ENCODE measurements at places on chromosomes 2 and 18.

- peak; percentile 68 for DNase-seq
These were observed 15.9 kb upstream of the CRIM1 start for GRCh38 chr2:36339607-36340218.

DNA sequence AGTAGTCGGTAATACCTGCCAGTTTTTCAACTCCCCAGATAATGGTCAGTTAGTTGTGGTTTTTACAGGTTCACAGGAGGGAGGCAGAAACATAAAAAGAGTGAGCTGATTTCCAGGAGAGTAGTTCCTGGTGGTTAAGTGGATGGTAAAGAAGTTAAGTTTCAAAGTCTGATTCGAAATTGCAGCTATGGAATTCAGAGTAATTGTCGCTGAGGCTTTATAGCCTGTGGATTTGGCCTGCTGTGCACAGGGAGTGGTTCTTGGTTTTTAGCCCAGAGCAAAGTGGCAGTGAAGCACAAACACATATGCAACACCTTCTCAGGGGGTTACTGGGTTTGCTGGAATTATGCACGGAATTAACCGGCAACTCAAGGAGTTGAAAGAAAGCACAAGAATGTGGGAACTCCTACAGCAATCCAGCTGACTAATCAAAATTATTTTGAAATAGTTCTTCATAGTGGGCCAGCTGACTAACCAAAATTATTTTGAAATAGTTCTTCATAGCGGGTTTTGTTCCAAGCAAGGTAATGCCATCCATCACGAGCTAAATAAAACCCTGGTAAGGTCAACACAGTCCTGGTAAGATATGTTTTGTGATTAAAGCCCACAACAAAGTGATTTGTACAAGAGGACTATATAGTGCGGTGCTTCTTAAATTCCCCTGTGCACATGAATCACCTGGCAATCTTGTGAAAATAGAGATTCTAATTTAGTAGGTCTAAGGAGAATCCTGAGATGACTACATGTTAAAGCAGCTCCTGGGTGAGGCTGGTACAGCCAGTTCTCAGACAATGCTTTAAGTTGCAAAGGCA is 94.4 kb downstream of the SGPP2 start:
- peak; percentile 99 for DNase-seq

DNA sequence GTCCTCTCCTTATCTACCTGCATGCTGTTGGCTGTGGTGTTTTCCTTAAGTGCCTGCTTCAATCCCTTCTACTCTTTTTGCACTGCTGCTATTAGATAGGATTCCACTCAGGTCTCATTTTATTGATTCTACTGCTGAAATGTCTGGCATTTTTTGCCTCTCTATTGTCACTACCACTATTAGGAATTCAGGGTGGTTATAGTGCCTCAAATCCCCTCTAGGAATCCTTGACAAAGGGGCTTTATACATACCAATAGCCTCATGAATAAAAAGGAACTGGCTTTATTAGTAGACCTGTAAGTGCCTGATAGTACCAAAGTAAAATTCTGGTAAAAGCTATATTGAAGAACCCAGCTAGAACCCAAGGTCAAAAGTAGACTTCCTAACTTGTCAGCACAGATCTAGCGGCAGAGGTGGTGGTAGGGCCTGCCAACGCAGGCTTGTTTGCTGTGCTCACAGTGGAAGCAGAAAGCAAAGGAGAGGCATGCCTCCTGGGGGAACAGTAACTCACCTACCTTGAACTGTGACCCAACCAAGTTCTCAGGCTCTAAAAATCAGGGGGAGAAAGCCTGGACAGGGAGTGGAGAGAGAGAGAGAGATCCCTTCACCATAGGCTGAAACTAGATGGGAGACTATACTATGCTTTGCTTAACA is 200.8 kb downstream of the RAB3GAP1 start:
- no peak for DNase-seq

GRCh38 chr18:72811047-72811446 is 56.7 kb downstream of the NETO1 start:
- no peak for DNase-seq

GRCh38 chr2:241201445-241202267 is 13.2 kb downstream of the ANO7 start:
- no peak for DNase-seq

DNA sequence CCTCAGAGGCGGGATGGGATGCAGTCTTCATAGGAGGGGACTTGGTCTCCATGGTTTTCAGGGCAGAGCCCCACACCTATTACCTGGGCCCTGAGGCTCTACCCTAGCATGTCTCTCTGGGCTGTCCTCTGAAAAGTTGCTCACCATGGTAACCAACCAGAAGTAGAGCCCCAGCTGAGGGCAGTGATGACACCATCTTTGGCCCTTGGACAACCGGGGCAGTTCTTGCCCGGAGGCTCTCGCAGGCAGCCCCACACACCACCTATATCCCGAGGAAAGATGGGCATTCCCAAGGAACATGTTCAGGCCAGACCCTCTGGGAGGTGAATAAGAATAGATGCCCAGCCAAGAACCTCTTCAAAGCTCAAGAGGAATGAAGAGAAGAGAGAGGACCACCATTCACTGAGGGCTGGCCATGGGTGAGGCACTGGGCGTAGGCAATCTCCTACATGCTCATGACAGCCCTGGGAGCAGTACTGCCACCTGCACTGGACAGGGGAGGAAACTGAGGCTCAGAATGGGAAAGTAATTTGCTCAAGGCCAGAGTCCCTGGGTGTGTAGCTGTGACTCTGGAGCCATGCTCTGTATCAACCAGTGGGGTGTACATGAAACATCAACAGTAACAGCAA is 72.5 kb downstream of the HS1BP3 start:
- DNase-seq = no peak

DNA sequence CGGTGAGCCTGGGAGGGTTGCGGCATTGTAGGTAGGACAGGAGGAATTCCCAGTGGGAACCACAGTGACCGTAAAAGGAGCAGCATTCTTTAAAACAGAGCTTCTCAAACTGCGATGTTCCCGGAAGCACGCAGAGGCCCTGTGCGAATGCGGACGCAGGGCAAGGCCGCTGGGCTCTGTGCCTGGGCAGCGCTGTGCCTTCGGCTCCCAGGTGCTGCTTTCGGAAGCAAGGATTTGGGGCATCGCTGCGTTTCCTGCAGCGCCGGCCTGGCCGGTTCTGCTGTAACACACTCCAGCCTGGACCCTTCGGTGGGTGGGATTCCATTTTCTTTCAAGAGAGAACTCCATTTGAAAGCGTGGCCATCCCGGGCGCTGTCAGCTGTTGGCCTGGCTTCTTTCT is 118.6 kb downstream of the PTGR3 start:
- no peak for DNase-seq

DNA sequence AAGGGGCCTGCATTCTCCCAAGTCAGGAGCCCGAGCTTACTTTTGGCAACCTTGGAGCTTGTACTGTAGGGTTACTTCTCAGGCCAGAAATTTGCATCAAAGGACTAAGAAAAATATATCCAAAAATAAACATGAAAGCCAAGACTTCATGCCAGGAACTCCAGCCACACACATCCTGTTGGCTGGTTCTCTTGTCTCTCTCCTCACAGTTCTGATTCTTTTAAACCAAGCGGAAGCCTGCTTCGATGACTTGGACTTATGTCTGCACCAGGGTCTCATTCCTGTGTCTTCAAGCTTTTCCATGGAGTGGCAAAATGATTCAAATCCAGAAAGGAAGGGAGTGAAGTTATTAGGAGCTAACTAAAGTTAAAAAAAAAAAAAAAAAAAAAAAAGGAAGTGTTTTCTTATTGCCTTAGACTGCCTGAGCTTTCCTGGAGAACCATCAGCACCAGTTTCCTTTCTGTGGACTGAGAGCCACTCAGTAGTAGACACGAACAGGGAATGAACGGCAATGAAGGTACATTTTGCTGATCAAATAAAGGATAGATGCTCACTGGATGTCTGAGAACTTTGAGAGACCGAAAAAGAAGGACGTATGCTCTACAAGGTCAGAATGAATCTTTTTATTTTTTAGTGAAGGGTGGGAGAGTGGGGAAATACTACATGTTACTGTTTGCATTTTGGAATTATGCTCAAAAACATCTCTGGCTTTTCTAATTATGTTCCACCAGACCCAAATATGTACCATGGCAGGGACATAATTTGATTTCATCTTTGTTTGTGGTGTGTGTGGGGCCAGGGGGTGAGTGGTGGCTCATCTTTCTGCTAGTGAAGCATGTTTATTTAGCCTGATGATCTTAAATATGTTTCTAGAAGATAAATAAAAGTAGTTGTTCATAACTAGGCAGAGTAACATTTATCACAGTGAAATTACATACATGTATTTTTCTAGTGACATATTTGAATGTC is 86.0 kb downstream of the RAPGEF4 start:
- DNase-seq = no peak

- no peak for DNase-seq
These were observed 178.9 kb downstream of the FHOD3 start for GRCh38 chr18:36476433-36476832.

DNA sequence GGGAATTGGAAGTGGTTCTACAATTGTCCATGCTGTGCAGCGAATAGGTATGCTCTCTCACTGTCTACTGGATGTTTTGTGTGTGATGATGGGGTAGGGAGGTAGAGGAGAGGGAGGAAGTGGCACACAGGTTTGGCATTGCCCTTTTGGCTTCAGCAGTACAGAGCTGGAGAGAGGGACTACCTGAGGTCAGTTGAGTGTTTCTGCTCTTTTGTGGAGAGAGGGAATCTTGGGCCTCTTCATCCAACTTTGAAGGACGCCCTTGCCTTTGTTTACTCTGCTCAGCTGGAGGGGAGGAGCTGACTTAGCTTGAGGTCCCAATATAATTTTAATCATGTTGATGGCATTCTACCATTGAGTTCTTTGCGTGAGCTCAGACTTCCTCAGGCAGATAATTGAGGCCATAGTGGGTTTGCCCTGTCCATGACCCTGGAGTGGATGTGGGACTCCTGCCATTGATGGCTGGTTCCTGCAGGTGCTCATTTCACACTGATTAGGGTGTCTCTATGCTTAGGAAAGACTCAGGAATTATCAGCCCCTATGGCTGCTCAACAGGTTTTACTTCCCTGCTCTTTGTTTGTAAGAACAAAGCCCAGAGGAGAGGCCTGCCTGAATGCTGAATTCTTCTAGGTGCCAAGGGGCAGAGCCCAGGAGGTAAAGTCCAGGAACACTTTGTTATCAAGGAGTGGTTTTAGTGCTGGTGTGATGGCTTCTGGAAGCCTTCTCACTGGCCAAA is 7.2 kb downstream of the RPIA start:
- peak; percentile 79 for DNase-seq

DNA sequence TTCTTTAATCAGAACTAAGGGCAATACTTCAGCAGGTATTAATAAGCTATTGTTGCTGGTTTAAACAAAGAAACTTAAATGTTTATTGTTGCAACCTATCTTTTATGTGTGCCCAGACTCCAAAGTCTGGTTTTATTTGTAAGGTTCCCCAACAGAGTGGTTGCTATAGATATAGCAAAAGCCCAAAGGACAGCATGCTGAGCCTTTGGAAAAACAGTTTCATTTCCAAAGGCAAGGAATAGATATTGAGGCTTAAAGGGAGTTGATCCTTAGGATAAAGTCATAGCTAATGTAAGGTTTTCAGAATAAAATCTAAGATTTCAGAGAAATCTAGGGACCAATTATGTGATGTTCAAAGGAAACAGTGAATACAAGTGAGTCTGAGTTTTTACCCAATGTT is 413.2 kb upstream of the SLC14A2 start:
- DNase-seq = no peak

GRCh38 chr2:204654669-204655068 is 109.4 kb downstream of the PARD3B start:
- no peak for DNase-seq

- DNase-seq = no peak
These were observed 15.8 kb downstream of the PTPN18 start for GRCh38 chr2:130371723-130372054.

DNA sequence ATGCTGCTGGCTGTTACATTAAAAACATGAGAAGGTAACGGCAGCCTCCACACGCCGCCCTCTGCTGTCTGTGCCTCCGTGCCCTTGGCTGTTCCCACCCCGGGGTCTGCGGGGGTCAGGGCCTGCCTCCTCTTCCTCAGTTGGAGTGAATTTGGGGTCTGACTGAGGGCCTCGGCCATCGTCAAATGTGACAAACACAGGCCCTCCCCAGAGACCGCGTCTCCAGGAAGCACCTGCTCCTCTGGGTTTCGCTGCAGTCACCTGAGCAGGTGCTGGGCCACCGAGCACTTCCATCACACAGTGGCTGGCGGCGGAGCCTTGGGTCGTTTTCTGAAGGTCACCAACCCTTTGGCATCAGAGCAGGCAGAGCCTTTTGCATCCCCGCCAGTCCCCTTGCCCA is 70.9 kb downstream of the NFATC1 start:
- no peak for DNase-seq

- no peak for DNase-seq
These were observed 106.1 kb upstream of the PPP1CB start for GRCh38 chr2:28645553-28645952.

Data from PC-9 (cell line).